ENCODE measurements at places on chromosomes 13 and 19.

GRCh38 chr13:62684359-62684758, 1268.7 kb upstream of the PCDH20 start:
- no peak for DNase-seq

DNA sequence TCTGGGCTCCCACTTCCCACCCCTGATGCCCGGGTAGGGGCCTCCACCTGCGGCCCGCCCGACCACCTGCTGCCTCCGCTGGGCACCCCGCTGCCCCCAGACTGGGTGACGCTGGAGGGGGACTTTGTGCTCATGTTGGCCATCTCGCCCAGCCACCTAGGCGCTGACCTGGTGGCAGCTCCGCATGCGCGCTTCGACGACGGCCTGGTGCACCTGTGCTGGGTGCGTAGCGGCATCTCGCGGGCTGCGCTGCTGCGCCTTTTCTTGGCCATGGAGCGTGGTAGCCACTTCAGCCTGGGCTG, 7.9 kb downstream of the DBP start:
- DNase-seq, result no peak

DNA sequence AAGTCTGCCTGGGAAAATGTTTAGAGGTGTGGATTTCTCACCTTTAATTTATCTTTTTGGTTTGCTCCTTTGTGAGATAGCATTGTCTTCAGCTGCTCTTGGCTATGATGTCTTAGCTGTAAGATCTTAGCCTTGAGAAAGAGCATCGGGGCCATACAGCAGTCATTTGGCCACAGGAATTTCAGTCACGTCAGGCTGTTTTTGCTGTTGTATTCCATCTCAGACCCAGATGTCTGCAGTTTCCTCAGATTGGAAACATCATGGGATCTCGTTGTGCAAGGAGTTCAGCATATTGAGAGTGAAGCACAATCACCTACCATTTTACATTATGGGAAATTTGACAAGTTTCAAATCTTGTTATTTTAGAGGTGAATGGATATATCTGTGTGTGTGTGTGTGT, 89.3 kb upstream of the C1QTNF9B start:
- DNase-seq, result no peak

GRCh38 chr13:29428310-29429181, 166.9 kb downstream of the SLC7A1 start:
- DNase-seq, result no peak

DNA sequence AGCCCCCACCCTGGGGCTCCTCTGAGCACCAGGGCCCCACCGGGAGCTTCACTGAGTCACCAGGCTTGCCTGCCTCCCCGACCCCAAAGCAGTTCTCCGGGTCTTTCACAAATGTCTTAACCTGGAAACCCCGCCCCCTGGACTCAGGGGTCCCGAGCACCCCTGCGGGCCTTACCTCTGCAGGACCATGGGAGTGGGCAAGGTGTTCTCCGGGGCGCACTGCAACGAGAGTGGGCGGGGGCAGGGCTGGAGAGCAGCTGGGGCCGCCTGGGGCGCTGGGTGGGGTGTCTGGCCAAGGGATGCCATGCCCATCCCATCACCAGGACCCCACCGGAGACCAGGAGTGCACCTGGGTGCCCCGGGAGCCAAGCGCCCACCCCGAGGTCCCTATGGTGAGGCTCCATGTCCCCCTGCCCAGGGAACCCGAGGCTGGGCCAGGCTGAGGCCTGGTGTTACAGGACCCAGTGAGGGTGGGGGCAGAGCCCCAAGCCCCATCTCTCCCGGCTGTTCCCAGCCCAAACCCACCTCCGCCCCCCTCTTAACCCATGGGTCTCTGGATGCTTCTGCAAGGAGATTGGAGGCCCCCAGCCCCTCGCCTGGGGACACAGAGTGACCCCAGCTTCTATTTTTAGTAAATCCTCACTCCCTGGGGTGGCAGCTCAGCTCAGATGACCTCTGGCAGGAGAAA, 10.9 kb downstream of the MKNK2 start:
- no peak for DNase-seq

DNA sequence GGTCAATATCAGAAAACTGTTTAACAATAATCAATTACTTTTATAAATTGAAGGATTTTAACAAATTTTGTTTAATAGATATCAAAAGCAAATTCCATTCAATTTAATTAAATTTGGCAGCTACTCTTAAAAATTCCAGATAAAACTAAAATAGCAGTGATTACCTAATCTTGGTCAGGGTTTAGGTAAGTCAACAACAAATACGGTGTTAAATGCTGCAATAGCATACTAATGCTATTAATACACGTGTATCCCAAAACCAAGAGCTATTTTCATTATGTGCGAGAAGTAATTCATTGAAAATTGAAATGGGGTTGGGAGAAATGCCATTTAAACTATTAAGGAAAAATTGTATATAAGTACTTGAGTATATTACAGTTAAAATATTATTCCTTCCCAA, 105.6 kb downstream of the DHRS12 start:
- no peak for DNase-seq

DNA sequence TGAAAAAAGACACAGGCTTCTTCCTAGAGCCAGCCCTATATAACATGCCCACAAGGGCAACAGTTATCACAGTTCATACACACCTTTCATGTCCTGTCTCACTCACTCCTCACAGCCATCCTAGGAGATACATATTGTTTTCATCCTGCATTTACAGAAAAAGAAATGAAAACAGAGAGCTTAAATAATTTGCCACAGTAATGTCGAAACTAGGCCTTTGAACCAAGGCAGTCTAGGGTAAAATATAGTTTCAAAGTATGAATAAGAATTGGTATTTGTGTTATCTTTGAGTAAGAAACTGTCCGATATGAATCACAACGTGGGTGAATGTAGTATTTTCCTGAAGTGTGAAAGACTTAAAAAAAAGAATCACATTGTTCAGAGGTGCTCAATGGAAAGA, 26.8 kb downstream of the CLDN10 start:
- no peak for DNase-seq

DNA sequence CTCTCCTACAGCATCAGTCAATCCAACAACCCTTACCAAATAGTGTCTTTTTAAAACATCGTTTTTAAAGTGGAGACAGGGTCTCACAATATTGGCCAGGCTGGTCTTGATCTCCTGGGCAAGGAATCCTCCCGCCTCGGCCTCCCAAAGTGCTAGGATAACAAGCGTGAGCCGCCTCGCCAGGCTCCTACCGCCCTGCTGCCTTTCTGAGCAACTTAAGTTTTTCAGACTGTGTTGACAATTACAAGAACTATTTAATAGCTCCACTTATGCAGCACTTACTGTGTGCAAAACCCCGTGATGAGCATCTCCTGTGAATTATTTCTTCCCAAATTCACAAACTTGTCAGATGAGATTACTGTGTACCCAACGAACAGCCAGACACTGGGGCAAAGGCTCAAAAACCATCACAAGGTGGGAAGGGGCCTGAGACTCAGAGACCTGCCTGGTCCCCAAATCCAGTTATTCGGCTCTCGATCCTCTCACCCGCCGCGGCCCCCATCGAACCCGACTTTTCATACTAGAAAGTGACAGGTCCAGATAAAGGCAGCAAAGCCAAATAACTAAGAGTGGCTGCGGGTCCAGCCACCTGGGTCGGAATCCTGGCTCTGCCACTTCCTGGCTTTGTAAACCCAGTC, 581 bp downstream of the RPL18 start:
- DNase-seq, result no peak

GRCh38 chr13:57734306-57734705, 102.8 kb downstream of the PCDH17 start:
- DNase-seq, result no peak

GRCh38 chr13:34161931-34162543, 344.1 kb downstream of the RFC3 start:
- DNase-seq, result no peak

DNA sequence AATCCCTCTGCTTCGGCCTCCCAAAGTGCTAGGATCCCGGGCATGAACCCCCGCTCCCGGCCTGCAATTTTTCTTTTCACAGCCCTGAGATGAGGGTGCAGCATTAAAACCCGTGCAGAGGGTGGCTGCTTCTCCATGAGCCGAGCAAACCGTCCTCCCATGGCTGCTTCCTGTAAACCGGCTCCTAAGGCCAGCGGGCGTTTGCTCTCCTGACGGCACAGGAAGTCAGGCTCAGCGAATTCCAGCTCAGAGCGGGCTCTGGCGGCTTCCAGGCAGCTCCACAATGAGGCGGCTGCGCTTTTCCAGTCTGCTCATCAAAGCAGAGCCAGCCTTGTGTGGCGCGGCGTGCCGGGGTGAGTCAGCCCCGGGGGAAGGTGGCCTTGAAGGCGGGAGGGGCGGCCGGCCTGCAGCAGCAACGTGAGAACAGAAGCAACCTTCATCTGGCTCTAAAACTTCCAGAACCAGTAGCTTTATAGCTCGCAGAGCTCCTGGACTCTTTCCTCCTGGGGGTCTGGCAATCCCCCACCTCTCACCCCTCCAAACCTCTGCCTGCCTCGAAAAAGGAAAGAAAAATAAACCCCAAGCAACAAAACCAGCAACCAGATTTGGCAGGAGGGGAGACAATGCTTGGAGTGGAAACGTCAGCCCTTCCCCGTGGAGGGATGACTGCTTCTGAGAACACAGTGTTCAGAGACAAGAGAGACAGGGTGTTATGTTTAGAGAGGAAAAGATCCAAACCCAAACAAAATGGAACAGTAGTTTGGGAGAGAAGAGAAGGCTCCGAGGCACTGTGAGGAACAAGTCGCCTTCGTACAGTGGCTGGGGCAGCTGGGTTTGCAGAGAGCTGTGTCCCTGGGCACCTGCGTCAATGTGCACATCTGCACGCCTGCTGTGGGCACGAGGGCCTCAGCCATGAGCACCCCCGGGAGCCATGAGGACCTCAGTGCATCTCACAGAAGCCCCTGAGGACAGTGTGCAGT, 67.8 kb downstream of the GADD45B start:
- peak; percentile 75 for DNase-seq

GRCh38 chr19:34316741-34317301, 48.2 kb upstream of the GPI start:
- no peak for DNase-seq

DNA sequence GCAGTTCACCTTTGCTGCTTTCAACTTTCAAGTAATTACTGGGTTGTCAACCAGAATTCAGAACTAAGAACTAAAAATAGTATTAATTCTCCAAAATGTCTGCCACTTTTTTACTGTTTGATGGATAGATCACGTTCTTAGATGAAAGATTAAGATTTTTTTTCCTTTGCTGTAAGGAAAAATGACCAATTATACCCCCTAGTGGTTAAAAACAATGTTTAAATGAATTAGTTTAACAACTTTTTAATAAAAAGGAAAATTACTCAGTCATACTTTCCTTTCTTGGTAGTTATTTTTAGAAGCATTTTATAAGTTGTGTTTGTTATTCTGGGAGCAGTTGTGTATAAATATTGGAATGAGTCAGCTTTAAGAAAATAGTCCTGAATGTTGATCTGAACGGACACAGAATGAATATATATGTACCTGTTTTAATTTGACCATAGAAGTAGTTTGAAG, 4.6 kb downstream of the TM9SF2 start:
- DNase-seq, result no peak

GRCh38 chr13:60164234-60164889, 634 bp upstream of the DIAPH3 start:
- no peak for DNase-seq

- DNase-seq, result no peak
These were observed 45.5 kb downstream of the C13orf42 start for GRCh38 chr13:51065372-51066090.

DNA sequence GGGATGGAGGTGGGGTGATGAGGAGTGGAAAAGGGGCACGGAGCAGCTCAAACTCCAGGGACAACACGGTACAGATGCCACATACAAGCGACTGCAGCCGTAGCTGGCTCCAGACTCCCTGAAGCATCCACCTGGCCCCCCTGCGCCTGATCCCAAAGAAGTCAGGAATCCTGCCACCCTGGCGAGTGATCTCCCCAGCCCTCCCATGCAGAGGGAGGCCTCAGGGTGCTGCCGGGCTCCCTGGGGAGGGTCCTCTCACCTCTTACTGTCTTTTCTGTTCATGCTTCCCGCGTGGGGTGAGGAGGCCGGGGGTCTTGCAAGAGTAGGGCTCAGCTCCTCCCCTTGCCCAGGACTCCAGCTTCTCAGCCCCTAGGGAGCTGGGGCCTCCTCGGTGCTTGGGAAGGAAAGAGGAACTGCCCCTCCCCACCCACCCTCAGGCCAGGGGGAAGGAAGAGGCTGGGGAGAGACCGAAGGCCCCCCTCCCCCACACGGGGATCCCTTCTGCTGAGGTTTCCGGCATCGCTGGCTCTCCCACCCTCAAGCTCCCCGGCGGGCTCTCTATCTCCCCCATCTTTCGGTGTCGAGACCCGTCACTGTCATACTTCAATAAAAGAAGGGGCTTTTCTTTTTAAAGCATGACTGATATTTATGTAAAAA, at the start of gene RASGRP4:
Gene RASGRP4 (minus strand): TSS at position 410 of the 657 bp plus-strand sequence. CDS start 128 bp downstream, at position 282.
- no peak for DNase-seq

- DNase-seq, result no peak
These were observed 5.0 kb downstream of the TLE5 start for GRCh38 chr19:3057275-3057714.

- DNase-seq, result no peak
These were observed 9.6 kb upstream of the CYSLTR2 start for GRCh38 chr13:48644141-48644540.

DNA sequence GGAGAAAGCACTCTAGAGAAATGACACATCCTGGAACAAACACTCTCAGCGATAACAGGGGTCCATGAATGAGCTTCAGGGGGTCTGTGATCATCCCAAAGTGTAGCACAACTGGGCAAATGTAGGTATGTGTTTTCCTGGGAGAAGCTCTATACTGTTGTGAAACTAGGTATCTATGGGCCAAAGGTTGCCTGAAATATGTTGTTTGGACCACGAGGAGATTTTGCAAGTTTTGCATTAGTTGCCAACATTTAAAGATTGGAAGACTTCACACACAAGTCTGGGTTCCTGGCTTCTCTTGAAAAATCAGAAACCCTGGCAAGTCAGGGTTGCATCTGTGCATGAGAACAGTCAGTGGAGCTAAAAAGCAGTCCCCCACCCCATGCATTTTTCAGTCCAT, 26.7 kb upstream of the POU2F2 start:
- DNase-seq, result no peak

DNA sequence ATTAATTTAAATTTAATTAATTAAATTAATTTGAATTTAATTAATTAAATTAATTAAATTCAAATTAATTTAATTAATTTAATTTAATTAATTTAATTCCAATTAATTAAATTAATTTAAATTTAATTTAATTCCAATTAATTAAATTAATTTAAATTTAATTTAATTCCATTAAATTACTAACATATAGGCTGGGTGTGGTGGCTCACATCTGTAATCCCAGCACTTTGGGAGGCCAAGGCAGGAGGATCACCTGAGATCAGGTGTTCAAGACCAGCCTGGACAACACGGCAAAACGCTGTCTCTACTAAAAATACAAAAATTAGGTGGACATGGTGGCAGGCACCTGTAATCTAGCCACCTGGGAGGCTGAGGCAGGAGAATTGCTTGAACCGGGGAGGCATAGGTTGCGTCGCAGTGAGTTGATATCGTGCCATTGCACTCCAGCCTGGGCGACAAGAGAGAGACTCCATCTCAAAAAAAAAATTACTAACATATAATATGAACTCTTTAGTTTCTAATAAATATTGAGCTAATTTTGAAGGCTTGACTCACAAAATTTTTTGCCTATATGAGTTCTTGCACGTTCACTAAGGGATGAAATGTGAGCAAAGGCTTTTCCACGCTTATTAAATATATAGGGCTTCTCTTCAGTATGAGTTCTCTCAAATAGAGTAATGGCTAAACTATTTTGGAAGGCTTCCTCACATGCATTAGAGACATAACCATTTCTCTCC, 9.0 kb upstream of the USP29 start:
- no peak for DNase-seq

All from omental fat pad (tissue), 4 donors.